ENCODE measurements at places on chromosomes 11 and 22.

DNA sequence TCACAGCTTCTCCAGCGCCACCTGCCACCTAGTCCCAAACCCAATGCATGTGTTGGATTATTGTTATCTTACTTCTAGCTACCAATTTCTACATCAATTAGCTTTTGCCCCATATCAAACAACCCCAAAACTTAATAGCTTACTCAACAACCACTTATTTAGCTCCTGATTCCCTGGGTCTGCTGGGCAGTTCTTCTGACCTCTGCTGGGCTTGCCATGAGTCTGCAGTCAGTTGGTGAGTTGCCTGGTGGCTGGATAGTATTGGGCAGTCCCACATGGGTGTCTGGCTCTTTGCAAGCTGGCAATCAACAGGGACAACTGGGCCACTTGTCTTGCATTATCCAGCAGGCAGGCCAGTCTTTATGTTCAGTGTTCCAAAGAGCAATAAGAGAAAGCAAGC is 13.6 kb upstream of the MS4A15 start:
- no peak for DNase-seq

DNA sequence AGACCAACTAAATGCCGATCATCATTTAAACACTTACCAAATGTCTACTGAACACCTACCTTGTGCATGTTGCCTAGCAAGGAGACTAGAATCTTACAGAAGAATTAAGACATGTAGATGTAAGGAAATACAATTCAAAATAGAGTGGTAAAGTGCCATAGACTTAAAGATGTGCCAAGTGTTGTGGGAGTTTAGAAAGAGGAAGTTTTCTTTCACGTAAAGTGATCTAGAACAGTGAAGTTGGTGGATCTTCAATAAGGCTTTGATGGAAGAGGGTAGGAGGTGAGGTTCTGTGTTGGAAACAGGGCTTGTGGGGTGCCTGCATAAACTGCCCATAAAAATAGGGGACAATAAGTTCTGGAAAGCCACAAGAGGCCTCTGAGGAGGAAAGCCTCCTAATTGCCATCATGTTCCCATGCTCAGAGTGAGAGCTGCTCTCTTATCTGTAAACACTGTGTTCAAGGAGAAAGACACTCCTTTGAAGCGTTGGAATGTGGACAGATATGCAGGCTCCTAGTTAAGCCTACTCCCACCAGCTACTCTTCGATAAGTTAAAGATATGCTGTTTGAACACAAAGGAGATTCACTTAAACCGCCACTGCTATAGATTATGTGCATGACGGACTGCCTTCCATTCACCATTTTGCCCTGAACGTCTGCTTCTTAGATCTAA is 66.7 kb downstream of the HSD17B12 start:
- no peak for DNase-seq

DNA sequence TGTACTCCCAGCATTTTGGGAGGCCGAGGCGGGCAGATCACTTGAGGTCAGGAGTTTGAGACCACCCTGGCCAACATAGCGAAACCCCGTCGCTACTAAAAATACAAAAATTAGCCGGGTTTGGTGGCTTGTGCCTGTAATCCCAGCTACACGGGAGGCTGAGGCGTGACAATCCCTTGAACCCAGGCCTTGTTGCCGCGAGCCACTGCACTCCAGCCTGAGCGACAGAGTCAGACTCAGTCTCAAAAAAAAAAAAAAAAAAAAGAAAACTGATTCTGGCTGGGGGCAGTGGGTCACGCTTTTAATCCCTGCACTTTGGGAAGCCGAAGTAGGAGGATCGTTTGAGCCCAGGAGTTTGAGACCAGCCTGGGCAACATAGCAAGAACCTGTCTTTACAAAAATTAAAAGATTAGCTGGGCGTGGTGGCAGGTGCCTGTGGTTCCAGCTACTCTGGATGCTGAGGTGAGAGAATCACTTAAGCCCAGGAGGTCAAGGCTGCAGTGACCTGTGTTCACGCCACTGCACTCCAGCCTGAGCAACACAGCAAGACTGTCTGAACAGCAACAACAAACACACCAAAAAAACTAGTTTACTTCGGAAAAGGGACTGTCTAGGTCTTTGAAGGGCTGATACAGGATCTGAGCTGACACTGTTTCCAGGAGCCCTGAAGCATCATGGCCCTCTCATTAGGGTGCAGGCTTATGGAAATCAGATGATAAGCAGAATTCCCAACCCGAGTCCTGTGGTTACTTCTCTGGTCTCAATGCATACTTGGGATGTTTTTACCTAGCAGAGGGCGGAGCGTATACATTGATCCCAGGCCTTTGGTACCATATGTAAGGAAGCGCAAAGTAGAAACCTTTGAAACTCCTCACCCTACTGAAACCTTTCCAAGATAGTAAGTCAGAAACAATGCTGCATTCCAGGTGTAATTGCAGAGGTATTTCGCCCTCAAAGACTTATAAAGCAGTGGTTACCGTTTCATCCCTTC is 1.8 kb upstream of the CHKB start:
- DNase-seq: no peak

GRCh38 chr11:132439711-132440255 is 1069.4 kb downstream of the NTM start:
- no peak for DNase-seq

- DNase-seq: no peak
Measured at GRCh38 chr22:44927463-44928135, 82.2 kb downstream of the PHF21B start.

- DNase-seq: no peak
Measured at GRCh38 chr11:20289732-20290131, 73.8 kb upstream of the HTATIP2 start.

- DNase-seq: no peak
Measured at GRCh38 chr22:19040888-19041703, 81.1 kb downstream of the DGCR2 start.

- DNase-seq: no peak
Measured at GRCh38 chr22:20955548-20955947, 11.5 kb upstream of the AIFM3 start.

DNA sequence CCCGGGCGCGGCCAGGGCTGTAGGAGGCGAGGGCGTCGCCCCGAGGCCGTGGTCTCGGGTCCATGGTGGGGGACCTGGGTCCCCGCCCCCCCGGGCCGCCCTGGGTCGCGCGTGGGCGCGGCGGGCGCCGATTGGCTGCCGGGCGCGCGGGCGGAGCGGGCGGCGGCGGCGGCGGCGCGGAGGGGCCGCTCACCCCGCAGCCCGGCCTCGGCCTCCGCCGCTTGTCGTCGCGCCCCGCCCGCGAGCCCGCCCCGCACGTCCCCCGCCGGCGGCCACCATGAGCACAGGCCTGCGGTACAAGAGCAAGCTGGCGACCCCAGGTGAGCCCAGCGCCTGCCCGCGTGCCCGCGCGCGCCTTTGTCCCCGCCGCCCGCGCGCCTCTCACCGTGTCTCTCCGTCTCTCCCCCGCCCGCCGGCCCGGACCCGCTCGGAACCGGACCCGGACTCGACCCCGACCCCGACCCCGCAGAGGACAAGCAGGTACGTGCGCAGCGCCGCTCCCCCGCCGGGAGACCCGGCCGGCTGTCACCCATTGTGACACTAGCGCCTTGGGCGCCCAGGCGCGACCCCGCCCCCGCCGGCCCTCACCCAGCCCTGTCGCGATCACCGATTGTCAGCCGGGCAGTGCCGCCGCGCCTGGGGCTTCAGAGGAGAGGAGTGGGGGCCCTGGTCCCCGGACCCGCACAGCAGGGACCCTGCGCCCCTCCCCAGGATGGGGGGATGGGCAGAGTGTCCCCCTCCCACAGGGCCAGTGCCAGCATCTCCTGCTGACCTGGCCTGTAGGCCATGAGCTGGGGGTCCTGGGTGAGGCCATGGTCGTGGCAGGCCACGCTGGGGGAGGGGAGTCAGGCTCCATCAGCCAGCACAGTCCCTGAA is at the start of gene SEPTIN5:
SEPTIN5 (plus strand) TSS at position 192 of the 876 bp plus-strand sequence; CDS start at position 278, 86 bp downstream.
- DNase-seq: no peak

DNA sequence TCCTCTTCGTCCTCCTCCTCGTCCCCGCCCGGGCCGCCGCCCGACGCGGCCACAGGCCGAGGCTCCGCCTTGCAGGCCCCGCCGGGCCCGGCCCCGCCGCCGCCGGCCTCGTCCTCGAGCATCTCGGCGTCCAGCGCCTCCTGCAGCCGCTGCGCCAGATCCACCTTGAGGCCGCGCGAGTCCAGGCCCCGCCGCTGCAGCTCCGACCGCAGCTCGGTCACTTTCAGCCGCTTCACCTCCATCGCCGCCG is 417 bp downstream of the HNRNPUL2 start:
- no peak for DNase-seq

DNA sequence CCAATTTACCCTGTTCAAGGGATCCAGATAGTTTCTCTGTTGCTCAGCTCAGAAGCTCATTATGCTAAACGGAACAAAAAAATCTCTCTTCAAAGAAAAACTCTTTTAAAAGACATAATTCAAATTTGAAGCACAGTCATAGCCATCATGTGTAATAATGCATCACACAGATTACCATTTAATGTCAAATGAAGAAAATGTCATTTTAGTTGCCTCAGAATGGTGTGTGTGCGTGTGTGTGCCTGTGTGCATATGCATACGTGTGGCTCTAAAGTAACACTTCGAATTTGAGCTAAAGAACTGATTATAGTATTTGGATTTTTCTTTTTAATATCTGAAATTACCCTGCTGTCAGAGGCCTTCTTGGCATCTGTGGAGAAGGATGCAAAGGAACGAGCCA is 9.9 kb downstream of the TTC12 start:
- DNase-seq: no peak

DNA sequence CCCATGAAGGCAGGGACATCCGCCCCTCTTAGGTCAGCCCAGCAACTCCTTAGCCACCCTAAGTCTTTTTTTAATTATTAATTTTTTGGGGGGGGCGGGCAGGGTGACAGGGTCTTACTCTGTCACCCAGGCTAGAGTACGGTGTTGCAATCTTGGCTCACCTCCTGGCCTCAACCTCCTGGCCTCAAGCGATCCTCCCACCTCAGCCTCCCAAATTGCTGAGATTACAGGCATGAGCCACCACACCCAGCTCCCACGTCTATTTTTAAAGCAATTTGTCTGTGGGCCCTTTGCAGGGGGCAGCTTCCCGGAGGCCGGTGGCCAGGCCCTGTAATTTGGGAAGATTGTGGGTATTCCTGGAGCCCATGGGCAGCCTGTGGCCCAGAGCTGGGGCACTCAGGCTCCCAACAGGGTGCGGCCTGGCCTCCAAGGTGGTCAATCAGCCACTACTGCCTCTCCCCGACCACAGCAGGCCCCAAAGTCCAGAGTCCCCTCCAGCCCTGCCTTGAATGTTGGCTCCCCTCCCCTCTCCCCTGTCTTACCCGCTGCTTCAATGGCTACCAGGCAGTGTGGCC is 27.2 kb downstream of the CREB3L1 start:
- no peak for DNase-seq

GRCh38 chr22:43631846-43632245 is 180.3 kb downstream of the EFCAB6 start:
- no peak for DNase-seq

- DNase-seq: no peak
Measured at GRCh38 chr11:4704054-4704789, at the start of gene MMP26. Gene MMP26, plus strand, starts transcription at chr11:4704784.

DNA sequence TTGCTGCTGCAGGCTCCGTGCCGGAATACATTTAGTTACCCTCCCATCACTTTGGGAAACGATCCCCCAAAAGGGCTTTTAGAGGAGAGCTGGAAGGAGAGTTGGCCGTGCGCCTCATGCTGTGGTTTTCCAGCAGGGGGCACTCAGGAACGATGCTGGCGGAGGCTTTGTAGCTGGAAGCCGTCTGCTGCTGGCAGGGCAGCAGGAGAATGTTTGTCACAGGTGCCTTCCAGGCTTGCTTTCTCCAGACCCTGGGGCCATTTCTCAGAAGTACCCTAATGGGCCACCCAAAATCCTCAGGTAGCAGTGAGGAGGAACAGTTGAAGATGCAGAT is 30.0 kb upstream of the CABP7 start:
- peak; percentile 40 for DNase-seq

DNA sequence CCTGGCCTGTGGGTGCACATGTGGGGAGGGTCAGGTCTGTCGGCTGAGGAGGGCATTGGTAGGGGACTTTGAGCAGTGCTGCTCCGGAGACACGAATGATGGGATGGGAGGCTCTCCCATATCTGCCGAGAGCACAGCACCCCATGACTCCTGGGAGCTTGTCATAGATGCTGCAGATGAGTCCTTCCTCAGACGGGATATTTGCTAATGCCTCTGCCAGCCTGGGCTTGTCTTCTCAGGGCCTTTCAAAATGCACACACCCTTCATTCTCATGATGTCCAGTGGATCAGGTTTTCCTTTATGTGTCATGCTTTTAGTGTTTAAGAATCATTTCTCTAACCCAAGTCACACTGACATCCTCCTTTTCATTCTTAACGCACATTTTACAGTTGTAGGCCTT is 8.1 kb upstream of the RNH1 start:
- no peak for DNase-seq

GRCh38 chr11:726278-727220 is 20.5 kb downstream of the EPS8L2 start:
- peak; percentile 51 for DNase-seq

- DNase-seq: no peak
Measured at GRCh38 chr11:295351-296170, 3.8 kb downstream of the IFITM5 start.

- DNase-seq: no peak
Measured at GRCh38 chr11:73245461-73245860, 26.7 kb upstream of the P2RY6 start.
